ENCODE measurements at places on chromosomes 1 and 21. TPM values are rescaled to one million over a fixed set of nuclear protein-coding genes. Genes with fewer than 3 reads are reported as not detected.

The S100A1 gene
- total RNA-seq: not detected

The ASAP3 gene
- 37.7 TPM for total RNA-seq

The MAP1LC3C gene
- total RNA-seq: not detected

The SAMD11 gene
- 21.4 TPM for total RNA-seq

The RIMKLA gene
- not detected for total RNA-seq

The PCP4L1 gene
- total RNA-seq: not detected

The CEPT1 gene
- 24.0 TPM for total RNA-seq

The PCP4 gene
- total RNA-seq: not detected

The BACE2 gene
- total RNA-seq: 24.6 TPM

The ZSWIM5 gene
- total RNA-seq: under 0.01 TPM

The SELE gene
- not detected for total RNA-seq

The C1QC gene
- not detected for total RNA-seq

All from cardiac atrium fibroblast (primary cell).